ENCODE measurements at places on chromosomes 12 and 14.

- H3K27me3 ChIP-seq: no peaks in the 10 kb centered on the region
- no peak overlapping the region for H3K27ac ChIP-seq
- no peak for DNase-seq
- H3K36me3 ChIP-seq: no peaks in the 10 kb centered on the region
Observed at GRCh38 chr12:29053567-29053966, 95.5 kb upstream of the FAR2 start.

DNA sequence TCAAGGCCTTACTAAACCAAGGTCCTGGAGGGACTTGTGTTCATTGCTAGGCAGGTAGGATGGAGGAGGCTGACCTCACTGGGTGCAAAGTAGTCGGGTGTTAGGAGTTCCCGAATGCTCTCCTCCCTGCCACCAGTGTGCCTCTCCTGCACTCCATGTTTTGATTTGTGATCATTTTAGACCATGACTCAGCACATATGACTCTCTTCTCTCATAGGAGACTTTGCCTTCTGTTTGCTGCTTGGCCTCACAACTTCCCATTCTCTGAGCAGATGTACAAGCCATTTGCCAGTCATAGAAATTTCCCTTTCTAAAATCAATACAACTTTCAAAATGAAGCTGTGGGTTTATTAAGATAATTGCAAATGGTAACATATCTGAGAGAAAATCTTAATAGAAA, 46.6 kb upstream of the LRIG3 start:
- no peak for DNase-seq
- no peaks in the 10 kb centered on the region for H3K36me3 ChIP-seq
- H3K27me3 ChIP-seq: no peaks in the 10 kb centered on the region
- H3K27ac ChIP-seq: no peak overlapping the region

DNA sequence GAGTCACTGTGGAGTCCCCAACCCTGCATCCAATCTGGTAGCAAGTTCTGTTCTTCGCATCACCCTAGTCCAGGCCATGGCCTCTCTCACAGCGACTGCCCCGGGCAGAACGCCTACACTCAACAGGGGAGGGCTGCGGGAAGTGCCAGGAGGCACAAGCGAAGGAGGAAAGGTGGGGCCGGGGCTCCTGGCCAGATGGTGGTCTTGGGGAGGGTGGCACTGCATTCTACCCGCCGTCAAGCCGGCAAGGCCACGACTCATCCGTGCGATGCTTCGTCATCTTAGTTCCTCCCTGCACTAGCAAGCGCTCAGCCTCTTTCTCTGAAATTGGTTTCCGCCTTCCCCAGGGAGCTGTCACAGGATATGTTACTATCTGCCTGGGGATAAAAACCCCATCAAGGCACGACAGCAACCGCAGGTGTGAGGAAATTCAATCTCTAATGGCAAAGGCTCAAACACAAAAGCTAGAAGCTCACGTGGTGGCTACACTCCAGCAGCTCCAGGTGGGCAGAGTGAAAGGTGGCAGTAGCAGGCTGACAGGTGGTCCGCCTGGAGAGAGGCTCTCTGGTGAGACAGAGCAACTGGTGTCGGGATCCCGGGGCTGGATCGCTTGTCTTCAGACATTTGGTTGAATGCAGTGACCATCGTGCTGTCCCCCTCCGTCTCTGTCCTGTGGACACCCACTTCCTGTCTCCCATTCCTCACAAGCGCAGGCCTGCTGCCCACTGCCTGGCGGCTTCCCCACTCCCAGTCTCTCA, 34.1 kb downstream of the ACADS start:
- no peak overlapping the region for H3K27ac ChIP-seq
- H3K36me3 ChIP-seq: no peaks in the 10 kb centered on the region
- H3K4me1 ChIP-seq: no peaks in the 10 kb centered on the region
- H3K4me3 ChIP-seq: no peak overlapping the region
- DNase-seq: no peak

- H3K36me3 ChIP-seq: no peaks in the 10 kb centered on the region
- no peak overlapping the region for H3K27ac ChIP-seq
- peak; percentile 46 for DNase-seq
- H3K27me3 ChIP-seq: peaks cover 18% of the 10 kb centered on the region
- H3K4me3 ChIP-seq: no peak overlapping the region
Observed at GRCh38 chr12:112788205-112788604, 3.3 kb upstream of the RPH3A start.

- no peaks in the 10 kb centered on the region for H3K27me3 ChIP-seq
- H3K4me1 ChIP-seq: no peaks in the 10 kb centered on the region
- DNase-seq: no peak
- no peak overlapping the region for H3K4me3 ChIP-seq
Observed at GRCh38 chr12:59382282-59383078, 213.3 kb upstream of the SLC16A7 start.
